ENCODE measurements at places on chromosomes 7 and 10. TPM values are rescaled to one million over a fixed set of nuclear protein-coding genes. Genes with fewer than 3 reads are reported as not detected.

- DNase-seq, result no peak
Observed at GRCh38 chr7:153432063-153432462, 620.1 kb upstream of the DPP6 start.

SKAP2 gene
- 10.4 TPM for total RNA-seq

DNA sequence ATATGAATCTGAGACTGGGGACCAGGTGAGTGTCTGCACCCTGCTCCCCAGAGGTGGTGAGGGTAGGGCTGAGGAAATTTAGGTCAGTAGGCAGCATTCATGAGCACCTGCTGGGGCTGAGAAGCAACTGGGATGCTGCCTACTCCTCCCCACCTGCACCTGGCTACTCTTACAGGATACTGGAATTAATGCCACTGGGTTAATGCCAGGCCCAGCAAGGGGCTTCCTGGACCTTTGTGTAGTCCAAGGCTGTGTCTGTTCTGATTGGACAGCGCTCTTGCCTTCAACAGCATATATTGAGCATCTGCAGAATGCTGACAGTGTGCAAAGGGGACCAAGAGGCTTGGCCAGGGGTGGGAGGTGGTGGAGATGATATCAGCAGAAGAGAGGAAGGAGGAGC lies 32.1 kb downstream of the ADCYAP1R1 start:
- DNase-seq, result no peak

WEE2 gene
- 0.32 TPM for total RNA-seq

DNA sequence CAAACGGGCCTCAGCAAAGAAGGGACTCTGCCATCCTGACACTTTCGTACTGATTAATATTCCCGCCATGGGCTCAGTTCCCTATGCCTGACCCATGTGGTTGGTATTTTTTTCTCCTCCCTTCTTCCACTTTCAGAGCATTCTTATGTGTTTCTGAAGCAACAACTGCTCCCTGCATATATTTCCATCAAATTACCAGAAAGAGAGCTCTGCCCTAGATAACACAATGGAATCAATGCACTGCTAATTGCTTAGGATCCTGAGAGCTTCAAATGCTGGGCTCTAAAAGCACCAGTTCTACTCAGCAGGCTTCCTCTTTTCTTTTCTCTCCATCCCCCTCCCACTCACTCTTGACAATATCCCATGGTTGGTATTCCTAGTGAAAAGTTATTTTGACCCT lies 5.3 kb downstream of the TECTB start:
- no peak for DNase-seq

DNA sequence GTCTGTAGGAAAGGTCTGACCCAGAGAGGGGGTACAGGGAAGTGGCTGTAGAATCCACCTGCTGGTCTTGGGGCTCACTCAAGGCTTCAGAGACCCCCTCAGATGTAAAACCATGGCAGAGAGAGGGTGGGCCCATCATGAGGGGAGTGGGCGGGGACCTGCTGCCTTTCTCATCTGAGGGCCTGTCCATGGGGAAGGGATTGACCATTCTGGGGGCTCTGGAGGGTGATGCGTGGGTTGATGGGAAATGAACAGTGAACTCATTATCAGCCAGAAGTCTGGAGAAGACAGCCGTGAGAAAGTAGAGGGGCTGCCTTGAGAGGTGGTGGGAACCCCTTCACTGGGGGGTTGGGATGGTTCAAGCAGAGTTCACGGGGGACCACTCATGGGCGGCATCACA lies 66.8 kb downstream of the MINDY4 start:
- DNase-seq, result no peak

GRCh38 chr10:119138346-119139306 lies 26.9 kb downstream of the SFXN4 start:
- DNase-seq, result no peak

TUBB8 gene
- not detected for total RNA-seq

MLXIPL gene
- not detected for total RNA-seq

MORN4 gene
- total RNA-seq, result 4.2 TPM

TMEM176A gene
- total RNA-seq, result not detected

NODAL gene
- not detected for total RNA-seq

GRCh38 chr7:37921876-37922275 lies 1.4 kb downstream of the EPDR1 start:
- DNase-seq, result no peak

DNA sequence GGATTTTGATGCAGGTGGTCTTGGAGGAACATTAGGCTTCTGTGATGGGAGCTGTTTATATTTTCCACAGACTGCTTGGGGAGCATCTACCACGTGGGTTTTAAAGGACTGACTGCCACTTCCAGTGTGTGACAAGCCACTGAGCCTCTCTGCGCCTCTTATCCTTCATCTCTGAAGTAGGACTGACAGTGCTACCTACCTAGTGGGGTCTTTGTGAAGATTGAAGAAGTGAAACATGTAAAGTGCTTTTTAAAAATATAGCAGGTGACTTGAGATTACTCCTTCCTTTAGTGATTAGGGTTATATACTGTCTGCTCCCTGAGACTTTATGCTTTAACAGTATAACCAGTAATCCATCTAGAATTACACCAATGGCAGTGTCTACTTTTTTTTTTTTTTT lies 29.9 kb downstream of the NKX2-3 start:
- DNase-seq, result no peak

- DNase-seq, result no peak
Observed at GRCh38 chr10:14507781-14508180, 177.1 kb upstream of the FRMD4A start.

- DNase-seq, result peak; percentile 5
Observed at GRCh38 chr10:14439451-14440259, 108.9 kb upstream of the FRMD4A start.

DNA sequence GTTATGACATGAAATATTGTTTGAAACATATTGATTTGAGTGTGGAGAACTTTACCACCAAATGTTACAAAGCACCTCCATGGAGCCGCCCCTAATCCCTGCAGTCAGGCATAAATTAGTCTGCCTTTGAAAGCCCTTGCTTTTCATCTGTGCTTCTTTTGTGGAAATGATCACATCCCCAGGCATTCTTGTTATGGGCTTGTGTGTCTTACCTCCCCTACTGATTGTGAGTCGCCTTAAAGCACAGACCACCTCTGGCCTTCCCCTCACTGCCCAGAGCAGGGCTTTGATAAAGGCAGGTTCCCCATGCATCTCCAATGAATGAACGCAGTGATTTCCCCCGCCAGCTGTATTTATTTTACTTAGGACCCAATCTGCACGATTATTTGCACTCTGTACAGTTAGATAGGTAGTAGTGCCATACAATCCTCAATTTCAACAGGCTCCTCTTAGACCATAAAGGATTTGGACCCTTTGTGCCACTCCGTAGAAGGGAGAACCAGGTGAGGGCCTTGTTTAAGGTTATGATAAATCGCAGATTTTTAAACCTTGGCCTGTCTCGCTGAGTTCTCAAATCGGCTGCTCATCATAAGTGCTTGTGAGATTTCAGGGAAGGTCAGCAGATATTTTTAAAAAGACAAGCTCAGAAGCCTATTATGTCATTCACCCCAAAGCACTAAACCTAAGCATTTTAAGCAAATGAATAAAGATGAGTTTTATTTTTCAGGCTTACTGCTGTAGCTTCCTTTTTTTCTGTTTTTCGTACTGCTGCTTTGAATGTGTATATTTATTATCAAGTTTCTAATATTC lies 107.8 kb downstream of the CUBN start:
- DNase-seq, result no peak
